Parietal lobe (tissue), 2 donors: ENCODE measurements at places on chromosomes 5 and 9. TPM values are rescaled to one million over a fixed set of nuclear protein-coding genes. Genes with fewer than 3 reads are reported as not detected.

Gene KIF4B
- total RNA-seq: 0.63 TPM

Gene GRXCR2
- total RNA-seq: not detected

Gene MYOZ3
- total RNA-seq: 2.2 TPM

Gene GRM6
- 0.63 TPM for total RNA-seq

Gene NTRK2
- 203 TPM for total RNA-seq

Gene PTGES
- 2.5 TPM for total RNA-seq

Gene C5orf52
- total RNA-seq: not detected

Gene ZFP62
- total RNA-seq: 74.2 TPM
